ENCODE measurements at places on chromosomes 13 and 19.
A peak's percentile ranks its signal among the peaks of the same experiment; 100 is the strongest.

- DNase-seq, result peak; percentile 83
These were observed at the start of gene LCP1 for GRCh38 chr13:46181840-46182490. TSS of gene LCP1 (minus strand) at chr13:46182177. CDS start at chr13:46159662, 22,515 bp downstream.

DNA sequence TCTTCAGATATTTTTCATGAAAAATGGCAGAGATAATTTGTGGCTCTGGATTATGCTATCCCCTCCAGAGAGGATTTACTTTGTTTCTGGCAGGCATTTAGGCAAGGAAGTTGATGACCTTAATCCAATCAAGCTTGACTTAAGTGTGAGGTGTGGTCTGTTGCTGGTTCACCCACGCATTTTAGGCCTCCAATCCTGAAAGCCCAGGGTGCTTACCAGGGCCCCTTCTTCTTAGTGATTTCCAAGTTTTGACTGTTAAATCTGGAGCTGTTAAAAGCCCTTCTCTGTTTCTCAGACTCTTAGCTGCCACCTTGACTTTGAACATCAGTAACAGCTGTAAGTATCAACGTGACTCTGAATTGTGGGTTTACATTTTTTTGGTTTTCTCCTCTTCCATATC, 161.8 kb downstream of the DNAJC15 start:
- DNase-seq, result no peak

GRCh38 chr19:47404334-47405196, 14.8 kb downstream of the MEIS3 start:
- DNase-seq, result no peak

DNA sequence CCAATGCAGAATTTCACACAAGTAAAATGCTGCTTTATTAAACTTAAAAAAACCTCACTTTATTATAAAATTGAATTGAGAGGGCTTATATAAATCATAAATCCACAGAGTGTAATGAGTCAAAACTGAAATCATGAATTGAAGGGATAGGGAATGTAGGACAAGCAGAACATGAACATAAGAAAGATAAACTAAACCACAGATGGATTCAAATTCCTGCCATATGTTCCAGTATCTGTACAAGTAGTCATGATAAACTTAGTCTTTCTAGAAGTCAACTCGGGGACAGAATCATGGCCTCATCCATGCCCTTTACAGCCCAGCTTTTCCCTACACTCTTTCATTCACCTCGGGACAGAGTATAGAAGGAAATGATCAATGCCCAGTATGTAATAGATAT, 16.6 kb downstream of the LMO7 start:
- DNase-seq, result no peak

- DNase-seq, result no peak
These were observed 147.1 kb downstream of the NUFIP1 start for GRCh38 chr13:44842158-44842557.

DNA sequence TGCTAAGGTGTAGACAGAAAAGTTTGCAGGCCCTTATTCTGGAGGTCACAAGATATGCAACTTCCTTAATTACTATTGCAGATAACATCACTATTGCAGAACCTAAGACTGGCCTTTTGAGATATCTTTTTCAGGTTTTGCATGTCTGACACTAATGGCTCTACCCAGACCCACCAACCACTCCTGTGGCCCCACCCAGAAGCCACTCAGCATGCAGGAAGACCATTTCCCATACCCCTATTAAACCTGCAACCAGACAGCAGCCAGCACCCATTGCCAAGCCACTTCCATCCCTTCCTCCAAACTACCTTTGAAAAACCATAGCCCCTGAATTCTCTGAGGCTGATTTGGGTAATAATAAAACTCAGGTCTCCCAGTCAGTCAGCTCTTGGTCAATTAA, 297.6 kb downstream of the SLITRK6 start:
- no peak for DNase-seq

- no peak for DNase-seq
These were observed 55.5 kb downstream of the TBC1D4 start for GRCh38 chr13:75426421-75426820.

GRCh38 chr13:79191501-79191900, 214.6 kb downstream of the RBM26 start:
- DNase-seq, result no peak

DNA sequence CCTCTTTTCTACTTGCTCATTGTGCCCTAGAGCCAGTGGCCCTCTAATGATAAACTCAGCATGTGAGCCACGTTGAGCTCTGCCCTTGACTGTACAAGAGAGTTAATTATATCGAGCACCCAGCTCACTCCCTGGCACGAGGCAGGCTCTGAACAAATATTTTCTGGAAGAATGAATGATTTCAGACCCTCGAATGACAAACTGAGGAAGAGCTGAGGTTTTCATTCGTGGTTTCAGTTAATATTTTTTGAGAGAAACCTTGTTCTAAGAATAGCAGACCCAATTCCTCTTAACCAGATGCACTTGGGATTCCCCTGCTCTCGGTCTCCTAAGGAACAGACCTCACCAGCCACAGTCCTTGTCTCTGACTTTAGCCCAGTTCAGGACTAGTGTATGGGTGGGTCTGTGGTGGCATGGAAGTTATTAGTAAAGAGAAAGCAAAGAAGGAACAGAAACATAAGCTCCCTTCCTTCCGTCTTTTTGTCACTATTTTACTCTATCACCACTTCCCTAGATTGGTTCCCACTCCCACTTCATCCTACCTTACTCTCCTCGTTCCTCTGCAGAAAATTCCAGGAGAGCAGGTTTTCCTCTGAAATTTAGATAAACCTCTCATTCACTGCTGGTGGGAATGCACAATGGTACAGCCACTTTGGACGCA, 22.1 kb upstream of the WDFY2 start:
- DNase-seq, result no peak

DNA sequence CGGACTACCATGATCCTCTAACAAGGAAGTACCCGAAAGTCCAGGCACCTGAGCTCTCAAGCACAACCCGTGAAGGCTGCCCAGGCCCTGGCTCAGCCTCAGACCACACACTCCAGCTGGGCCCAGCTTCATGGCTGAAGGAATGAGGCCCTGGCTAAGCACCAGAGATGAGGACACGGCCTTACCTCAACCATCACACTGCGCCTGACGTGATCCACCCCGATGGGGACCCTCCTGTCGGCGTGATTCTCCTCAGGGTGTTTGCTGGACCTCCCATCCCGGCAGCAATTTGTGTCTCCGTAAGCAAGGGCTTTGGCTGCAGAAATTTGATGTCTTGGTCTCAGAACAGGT, 56.5 kb downstream of the F2RL3 start:
- no peak for DNase-seq
